WERI-Rb-1 (cell line): ENCODE measurements at places on chromosomes 1 and 21.
A peak's percentile ranks its signal among the peaks of the same experiment; 100 is the strongest.

DNA sequence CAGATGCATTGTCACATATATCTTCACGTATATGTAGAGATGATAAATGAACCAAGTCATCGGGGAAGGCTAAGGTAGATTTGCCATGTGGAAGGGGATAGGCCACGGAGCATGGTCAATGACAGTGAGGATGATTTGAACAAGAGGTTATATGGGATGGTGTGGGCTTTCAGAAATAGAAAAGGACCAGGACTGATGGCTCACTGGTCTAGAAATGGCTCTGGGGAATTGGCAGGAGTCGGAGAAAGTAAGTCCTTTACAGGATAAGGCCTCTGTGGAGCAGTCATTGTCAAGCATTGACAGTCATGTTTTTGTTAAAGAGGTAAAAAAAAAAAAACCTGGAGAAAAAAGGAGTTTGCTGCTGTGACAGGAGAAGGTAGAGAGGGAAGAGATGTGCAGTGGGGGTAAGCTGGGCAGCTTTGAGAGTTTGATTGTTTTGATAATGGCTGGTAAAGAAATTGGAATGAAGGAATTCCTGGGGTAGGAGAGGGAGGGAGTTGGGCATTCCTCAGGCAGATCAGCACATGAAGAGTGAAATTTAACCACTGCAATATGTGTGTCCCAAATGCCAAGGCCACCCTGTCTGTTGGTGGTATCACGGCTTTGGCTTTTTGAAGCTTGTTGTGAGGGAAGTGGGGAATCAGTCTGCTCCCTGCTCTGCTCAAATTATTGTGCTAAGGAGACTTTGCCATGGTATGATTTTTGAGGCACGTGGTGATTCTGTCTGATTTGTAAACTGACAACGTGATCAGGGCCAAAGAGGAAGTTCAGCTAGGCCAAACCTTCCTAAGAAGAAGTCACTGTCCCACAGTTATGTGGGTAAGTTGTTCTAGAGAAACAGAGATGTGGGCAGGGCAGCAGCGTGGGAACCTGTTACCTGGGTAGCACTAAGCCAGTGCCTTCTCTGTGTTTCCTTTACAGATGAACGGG lies 26.0 kb downstream of the MACF1 start:
- DNase-seq, result no peak

GRCh38 chr1:211640301-211640630 lies 35.2 kb downstream of the NEK2 start:
- no peak for DNase-seq

DNA sequence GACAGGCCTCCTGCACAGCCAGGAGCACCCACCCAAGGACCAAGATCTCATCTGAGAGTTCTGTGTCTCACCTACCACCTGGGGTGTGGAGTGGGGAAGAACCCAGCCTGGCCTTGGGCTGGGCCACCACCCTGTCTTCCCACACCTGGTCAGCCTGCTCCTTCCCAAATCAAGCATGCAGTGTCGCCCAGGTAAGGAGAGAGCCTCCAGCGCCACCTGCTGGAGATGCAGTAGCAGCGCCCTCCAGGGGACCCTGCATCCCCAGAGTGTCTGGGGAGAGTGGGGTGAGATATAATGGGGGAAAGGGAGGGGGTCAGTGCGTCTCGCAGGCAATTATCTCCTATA lies 32.3 kb downstream of the KIAA2013 start:
- DNase-seq, result peak; percentile 77

DNA sequence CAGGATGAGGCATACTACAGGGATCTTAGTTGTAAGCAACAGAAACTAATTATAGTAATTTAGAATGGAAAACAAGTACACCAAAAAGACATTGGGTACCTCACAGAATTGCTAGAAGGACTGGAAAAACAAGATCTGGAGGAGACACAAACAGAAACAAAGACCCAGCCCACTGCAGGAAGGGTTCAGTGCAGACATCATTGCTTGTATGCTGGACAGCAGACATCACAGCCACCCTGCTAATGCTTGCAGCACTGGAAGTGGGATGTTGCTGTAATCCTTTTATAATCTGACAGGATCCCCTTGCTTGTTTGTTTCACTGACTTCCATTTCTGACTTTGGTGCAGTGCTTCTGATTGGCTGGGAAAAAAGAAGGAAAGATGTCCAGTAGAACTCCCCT lies 111.4 kb upstream of the ZNF678 start:
- no peak for DNase-seq

GRCh38 chr1:114032271-114033215 lies 53.3 kb downstream of the OLFML3 start:
- DNase-seq, result no peak

GRCh38 chr1:35143737-35144508 lies 49.0 kb downstream of the SFPQ start:
- DNase-seq, result no peak

DNA sequence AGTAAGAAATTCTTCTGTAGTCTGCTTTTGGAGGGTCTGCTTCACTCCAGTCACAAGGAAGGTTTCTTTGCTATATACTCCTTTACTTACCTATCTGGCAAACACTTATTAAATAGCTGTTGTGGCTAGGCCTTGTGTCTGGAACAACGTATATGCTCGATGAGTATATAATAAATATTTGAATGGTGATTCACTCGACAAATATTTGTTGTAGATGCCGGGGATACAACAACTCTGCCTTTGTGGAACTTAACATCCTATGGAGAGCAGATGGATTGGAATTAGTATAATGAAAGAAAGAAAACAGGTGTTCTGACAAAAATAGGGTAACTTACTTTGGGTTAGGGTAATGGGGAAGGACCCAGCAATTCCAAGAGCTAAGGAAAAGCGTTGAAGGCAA lies 31.1 kb downstream of the KPNA6 start:
- DNase-seq, result no peak

- DNase-seq, result no peak
These were observed 12.7 kb upstream of the C1orf159 start for GRCh38 chr1:1128454-1129139.

- no peak for DNase-seq
These were observed 18.3 kb upstream of the HJV start for GRCh38 chr1:146039844-146040194.

GRCh38 chr1:234943836-234944402 lies 184.7 kb downstream of the TOMM20 start:
- no peak for DNase-seq

GRCh38 chr1:83670909-83671565 lies 327.9 kb downstream of the TTLL7 start:
- no peak for DNase-seq

DNA sequence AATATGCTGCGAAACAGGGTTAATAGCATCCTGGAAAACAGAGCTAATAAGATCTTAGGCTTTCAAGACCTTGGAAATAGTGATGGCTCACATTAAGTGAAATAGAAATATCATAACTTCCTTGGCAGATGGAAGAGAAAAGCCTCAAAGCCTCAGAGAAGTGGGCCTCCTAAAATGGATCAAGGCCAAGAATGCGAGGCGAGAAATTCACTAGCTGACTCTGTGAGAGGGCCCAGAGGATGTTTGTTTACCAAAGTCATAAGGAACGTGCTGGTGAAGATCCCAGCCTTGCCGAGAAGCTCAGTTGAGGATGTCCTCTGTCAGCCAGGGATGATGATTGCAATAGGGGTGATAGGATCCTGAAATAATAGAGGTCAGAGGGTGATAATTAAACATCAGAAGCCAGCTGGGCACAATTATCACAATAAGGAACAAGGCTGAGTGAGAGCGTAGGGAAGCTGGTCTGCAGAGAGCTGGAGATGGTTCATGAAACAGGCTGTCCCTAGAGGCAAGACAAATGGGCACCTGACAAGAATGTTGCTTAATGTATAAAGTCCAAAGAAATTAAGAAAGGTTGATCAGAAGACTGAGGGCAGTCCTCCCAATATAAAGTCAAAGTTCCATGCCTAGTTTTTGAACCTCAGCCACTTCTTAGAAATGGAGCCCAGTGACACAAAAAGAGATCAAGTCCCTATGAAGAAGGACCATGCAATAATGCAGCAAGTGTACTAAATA lies 101.7 kb upstream of the COG2 start:
- no peak for DNase-seq

DNA sequence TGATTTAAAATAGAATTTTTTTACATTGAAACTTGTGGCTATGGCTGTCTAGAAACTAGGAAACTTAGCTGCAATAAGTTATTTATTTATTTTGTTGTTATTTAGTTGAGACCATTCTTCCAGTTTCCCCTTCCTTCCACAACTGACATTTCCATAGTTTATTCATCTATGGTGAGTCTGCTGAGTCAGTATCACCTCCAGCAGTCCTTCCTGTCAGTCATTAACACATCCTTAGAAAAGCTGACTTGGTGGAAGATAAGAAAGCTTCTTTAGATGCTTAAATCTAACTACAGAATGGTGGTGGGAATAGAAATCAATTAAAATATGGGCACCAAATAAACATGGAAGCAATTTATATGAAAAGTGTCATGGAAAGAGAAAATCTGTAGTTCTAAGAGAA lies 714.0 kb downstream of the RWDD3 start:
- no peak for DNase-seq

DNA sequence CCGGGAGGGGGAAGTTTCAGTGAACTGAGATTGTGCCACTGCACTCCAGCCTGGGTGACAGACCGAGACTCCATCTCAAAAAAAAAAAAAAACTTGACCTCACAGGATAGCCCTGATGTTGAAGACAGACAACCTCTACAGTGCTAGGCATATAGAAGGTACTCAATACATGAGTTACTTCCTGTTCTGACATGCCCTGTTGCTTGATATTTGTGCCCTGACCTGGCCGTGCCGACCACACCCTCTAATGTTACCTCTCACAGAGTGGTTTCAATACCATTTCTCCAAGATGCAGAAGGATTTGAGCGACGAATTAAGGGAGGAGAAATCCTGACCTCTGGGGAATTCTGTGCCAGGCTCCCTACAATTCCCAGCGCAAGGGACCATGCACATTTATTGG lies 5.2 kb downstream of the PTAFR start:
- DNase-seq, result no peak

- peak; percentile 75 for DNase-seq
These were observed 95.9 kb downstream of the KCNJ15 start for GRCh38 chr21:38352536-38353219.

GRCh38 chr21:35156293-35157278 lies 107.5 kb upstream of the RUNX1 start:
- no peak for DNase-seq

GRCh38 chr1:100565937-100566699 lies 28.2 kb downstream of the GPR88 start:
- no peak for DNase-seq

- DNase-seq, result no peak
These were observed 8.8 kb upstream of the FNDC7 start for GRCh38 chr1:108703939-108704338.

- DNase-seq, result peak; percentile 97
These were observed 2.7 kb downstream of the PPFIA4 start for GRCh38 chr1:203028784-203029553.

GRCh38 chr1:53584777-53585107 lies 125.5 kb downstream of the DMRTB1 start:
- no peak for DNase-seq

GRCh38 chr1:145788580-145788979 lies 35.3 kb downstream of the RNF115 start:
- DNase-seq, result no peak

DNA sequence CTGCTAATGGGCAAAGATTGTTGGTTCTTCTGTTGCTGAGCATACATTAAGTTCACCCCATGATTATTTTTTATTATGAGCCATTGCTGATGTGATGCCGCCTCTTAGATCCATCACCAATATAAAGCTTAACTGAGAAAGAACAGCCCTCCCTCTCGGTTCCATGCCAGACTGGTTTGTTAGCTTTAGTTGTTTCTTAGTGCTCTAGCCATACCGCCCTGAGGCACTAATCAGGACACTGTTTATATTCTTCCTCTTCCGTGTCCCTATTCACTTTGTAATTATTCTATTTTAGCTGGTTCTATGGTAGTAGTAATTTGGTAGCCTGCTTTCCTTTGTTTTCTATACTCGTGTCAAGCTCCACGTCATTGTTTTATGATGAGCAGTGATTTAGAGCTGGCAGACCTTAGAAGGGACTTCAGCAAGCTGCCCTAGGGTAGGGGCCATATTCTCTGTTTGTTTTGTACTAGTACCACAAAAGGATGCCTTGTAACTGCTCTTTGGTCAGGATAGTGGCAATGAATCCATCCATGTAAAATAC lies 27.3 kb upstream of the PDPN start:
- DNase-seq, result no peak

GRCh38 chr1:162551969-162552683 lies 9.4 kb upstream of the UAP1 start:
- no peak for DNase-seq

DNA sequence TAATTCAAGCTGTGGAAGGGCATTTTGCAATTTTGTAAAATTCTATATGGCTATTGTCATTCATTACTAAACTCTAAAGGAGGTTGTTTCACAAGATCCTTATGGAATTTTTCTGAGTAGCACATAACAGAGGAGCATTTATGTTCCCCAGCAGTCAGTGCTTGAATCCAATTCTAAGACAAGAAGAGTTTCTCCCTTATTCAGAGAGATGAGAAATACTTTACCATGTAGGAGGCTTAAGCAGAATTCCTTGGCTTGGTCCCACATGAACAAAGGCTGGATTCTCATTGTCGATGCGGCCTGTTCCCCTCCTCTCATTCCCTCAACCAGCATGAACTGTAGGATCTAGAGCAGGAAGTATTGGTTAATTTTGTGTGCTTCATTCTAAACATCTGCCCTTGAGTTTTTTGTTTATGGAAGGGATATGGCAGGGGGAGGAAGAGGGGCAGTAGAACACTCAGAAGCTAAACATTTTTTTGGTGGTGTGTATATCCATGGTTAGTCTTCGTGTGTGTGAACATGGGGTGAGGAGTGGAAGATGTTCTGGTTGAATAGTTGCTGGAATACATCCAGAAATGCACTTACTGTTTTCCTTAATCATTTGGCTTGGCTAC lies 74.3 kb downstream of the LAMC1 start:
- no peak for DNase-seq

DNA sequence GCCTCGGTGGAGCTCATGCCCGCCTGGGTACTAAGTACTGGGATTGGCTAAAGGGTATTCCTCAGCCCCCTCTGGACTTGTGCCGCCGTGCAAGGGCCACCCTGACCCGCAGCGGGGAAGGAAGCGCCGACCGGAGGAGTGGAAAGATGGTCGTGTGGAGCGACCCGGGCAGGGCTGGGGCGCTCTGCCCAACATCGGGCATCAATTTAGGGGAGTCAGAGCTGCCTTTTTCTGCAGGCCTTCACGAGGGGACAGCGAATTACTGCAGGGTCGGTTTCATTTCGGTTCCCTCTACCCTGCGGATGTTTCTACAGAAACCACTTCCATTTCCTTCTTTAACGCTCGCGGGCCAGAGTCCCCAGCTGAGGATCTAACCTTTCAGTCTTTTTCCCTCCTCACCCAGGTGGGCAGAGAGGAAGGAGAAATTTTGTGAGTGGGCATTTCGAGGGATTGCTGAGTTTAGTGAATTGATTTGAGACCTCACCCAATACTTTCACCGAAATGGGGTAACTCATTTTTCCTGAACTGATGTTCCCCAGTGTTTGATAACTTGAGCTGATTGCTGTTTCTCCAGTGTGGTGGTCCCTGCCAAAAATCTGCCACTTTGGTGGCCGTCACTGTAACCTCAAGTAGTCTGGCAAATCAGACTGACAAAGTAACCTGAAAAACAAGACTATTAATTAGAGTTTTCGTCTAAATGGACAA lies 1.1 kb downstream of the TOR1AIP1 start:
- no peak for DNase-seq
